ENCODE measurements at places on chromosomes 7 and 10. TPM values are rescaled to one million over a fixed set of nuclear protein-coding genes. Genes with fewer than 3 reads are reported as not detected.

- no peaks in the 10 kb centered on the region for H3K27me3 ChIP-seq
- DNase-seq: no peak
- H3K4me3 ChIP-seq: no peak overlapping the region
- H3K27ac ChIP-seq: no peak overlapping the region
These were observed 379.4 kb downstream of the GALNT17 start for GRCh38 chr7:71511361-71511807.

TPK1 gene
- 32.6 TPM for total RNA-seq

DNA sequence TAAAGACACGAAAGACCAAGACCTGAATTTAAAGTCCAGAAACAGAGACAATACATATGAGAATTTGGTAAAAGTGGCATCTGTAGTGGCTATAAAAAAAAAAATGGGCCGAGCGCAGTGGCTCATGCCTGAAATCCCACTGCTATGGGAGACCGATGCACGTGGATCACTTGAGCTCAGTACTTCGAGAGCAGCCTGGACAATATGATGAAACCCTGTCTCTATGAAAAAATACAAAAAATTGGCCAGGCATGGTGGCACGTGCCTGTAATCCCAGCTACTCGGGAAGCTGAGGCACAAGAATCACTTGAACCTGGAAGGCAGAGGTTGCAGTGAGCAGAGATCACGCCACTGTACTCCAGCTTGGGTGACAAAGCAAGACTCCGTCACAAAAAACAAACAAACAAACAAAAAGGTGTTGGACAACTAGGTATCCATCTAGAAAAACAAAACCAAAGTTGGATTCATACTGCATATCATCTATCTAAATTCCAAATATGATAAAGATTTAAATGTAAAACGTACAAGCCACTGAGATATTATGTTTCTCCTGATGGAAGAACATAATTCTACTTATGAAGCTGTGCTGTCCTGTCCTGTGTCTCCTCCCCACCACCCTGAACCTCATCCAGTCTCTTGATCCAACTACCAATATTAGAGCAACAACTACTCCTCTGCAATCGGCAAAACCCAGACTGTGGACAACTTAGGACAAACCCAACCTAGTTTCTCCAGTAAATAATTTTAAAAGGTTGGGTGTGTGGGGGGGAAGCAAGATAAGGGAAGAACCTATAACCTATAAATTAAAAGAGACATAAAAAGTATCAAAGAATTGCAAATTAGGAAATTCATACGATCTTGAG lies 53.7 kb downstream of the ATAD1 start:
- no peak overlapping the region for H3K4me3 ChIP-seq
- H3K4me1 ChIP-seq: peaks cover 2% of the 10 kb centered on the region

DNA sequence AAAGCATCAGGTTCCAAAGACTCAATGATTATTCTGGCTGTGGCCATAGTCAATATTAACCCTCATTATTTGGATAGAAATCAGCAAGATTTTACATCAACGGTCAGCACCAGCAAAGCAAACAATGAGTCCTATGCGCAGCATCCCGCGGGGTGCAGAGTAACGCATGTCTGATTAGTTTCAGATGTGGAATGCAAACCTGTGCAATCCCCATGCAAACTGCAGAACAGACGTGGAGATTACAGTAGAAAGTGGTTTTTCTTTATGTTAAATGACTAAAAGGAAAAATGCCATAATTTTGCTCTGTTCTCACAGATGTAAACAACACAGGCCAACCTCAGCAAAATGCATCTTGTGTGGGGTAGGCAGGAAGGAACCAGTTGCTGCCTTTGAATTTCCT lies 258.1 kb upstream of the GRB10 start:
- H3K4me1 ChIP-seq: no peaks in the 10 kb centered on the region
- no peak overlapping the region for H3K4me3 ChIP-seq
- H3K27ac ChIP-seq: no peak overlapping the region
- DNase-seq: no peak
- H3K36me3 ChIP-seq: no peaks in the 10 kb centered on the region

EEPD1 gene
- total RNA-seq: 0.86 TPM

DNA sequence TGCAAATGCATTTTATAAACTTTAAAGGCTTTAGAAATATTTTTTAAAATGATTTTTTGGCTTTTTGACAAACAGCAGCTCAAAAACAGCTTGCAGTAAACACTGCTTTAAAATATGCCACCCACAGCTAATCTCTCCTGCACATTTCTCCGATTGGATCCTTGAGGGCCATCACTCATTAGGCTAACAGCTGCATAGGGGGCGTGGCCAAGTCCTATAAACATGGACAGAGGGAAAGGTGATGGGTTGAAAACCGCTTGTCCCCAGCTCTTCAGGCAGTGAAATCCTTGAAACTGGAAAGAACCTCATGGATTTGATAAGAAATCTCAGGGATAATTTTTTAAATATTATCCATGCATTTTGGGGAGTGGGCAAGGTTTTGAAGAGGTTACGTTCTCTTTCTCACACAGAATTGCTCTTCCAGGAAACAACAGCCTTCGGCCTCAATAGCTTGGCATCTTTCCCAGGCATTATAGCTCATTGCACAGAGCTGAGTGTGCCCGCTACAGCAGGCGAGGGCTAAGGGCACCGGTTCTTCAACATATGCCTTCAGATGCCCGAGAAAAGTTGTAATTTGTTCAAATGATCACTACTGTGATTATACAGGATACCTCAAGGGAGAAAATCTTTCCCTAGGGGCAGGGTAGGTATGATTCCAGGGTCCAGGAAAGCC lies 1.7 kb downstream of the PLEKHS1 start:
- H3K27me3 ChIP-seq: peaks cover 8% of the 10 kb centered on the region
- H3K4me3 ChIP-seq: no peak overlapping the region
- no peaks in the 10 kb centered on the region for H3K36me3 ChIP-seq
- no peak for DNase-seq

STRIP2 gene
- total RNA-seq: not detected

DNA sequence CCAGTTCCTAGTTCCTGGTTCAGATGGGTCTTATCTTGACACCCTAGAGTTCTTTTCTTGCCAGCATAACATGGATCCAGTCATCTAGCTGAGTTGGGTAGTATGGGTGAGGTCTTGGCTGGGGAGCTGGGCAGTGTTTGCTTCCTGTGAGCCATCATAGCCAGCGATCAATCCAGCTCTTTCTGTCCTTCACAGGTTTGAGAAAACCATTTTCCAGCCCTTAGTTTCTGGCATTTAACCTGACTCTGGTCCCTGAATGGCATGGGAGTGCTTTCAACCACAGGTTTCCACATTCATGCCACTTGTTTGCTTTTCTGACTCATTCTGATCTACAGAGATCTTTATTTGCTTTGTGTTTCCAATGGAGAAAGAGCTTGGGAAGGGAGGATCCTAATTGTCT lies 8.6 kb downstream of the SLC13A1 start:
- DNase-seq: no peak
- H3K36me3 ChIP-seq: no peaks in the 10 kb centered on the region
- H3K27ac ChIP-seq: no peak overlapping the region
- H3K4me3 ChIP-seq: no peak overlapping the region
- H3K27me3 ChIP-seq: no peaks in the 10 kb centered on the region

GRCh38 chr10:24790073-24790472 lies 66.4 kb upstream of the ARHGAP21 start:
- no peak overlapping the region for H3K4me3 ChIP-seq
- H3K27ac ChIP-seq: no peak overlapping the region
- no peak for DNase-seq
- H3K4me1 ChIP-seq: no peaks in the 10 kb centered on the region
- no peaks in the 10 kb centered on the region for H3K36me3 ChIP-seq

GRCh38 chr10:17210361-17210760 lies 8.9 kb upstream of the TRDMT1 start:
- H3K36me3 ChIP-seq: peaks cover 7% of the 10 kb centered on the region
- no peak overlapping the region for H3K4me3 ChIP-seq
- H3K4me1 ChIP-seq: peaks cover 20% of the 10 kb centered on the region
- no peaks in the 10 kb centered on the region for H3K27me3 ChIP-seq

GSAP gene
- total RNA-seq: 25.8 TPM

DNA sequence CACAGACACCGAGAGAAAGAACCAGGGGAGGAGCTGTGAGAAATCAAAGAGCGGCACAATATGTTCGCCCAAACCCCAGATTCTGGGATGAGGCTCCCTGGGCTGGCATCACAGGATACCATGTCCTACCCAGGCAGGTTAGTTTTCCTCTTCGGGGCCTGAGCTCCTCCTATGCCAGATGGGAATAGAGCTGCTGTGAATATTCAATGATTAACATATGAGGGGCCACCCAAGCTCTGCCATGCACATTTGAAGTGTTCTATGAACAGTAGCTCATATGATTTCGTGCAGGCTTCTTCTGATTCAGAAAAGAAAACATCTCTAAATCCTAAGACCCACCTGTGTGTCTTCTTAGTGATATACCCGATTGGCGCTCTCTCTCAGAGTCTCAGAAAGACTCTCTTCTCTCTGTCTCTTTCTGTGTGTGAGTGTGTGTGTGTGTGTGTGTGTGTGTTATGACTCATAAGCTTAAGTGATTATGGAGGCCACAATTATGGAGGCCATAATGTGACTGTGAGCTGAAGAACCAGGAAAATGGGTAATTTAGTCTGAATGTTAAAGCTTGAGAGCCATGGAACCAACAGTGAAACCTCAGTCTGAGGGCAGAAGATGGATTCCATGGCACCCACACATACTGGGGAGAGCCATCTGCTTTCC lies 220.5 kb downstream of the KLF6 start:
- H3K27ac ChIP-seq: no peak overlapping the region
- no peaks in the 10 kb centered on the region for H3K4me1 ChIP-seq
- H3K4me3 ChIP-seq: no peak overlapping the region
- no peaks in the 10 kb centered on the region for H3K27me3 ChIP-seq
- no peak for DNase-seq

- H3K4me1 ChIP-seq: no peaks in the 10 kb centered on the region
- DNase-seq: no peak
- H3K36me3 ChIP-seq: no peaks in the 10 kb centered on the region
- no peak overlapping the region for H3K27ac ChIP-seq
- H3K4me3 ChIP-seq: no peak overlapping the region
These were observed 29.4 kb downstream of the LSMEM1 start for GRCh38 chr7:112510001-112510742.
